Activated T-helper 2 cell treated with anti-CD3 and anti-CD28 coated beads, Interferon-gamma antibody, Interleukin-2, Interleukin-4, amounts not matched to agents 10 μg/mL and 5 μg/mL and 100 μg/mL, durations not matched to agents 14 hours and 24 hours and 36 hours (primary cell): ENCODE measurements at places on chromosomes 11 and 22. TPM values are rescaled to one million over a fixed set of nuclear protein-coding genes. Genes with fewer than 3 reads are reported as not detected.

Gene HSPB2
- not detected in 2 replicates for total RNA-seq

Gene RASL10A
- total RNA-seq, result 0.46 and 0.52 TPM in 2 replicates

DNA sequence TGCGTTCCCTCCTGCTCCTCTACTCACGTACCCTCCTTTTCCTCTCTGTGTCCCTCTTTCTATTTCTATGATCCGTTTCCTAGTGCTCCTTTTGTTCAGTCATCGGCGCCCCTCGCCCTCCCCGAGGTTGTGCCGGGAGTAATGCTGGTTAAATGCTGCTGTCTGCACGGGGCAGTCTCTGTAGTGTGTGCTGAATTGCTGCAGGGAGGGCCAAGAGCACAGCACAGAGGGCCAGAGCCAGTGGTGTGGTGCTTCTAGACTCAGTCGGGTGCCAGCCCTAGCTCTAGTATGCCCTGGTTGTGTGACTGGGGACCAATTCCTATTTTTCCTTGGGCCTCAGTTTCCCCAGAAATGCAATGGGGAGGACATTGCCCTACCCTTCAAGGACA is 98.3 kb downstream of the PKNOX2 start:
- no peak overlapping the region for H3K27ac ChIP-seq
- no peak for DNase-seq
- no peaks in the 10 kb centered on the region for H3K4me1 ChIP-seq
- peaks cover 24% of the 10 kb centered on the region for H3K27me3 ChIP-seq

- peaks cover 32% of the 10 kb centered on the region for H3K4me1 ChIP-seq
- H3K27me3 ChIP-seq, result no peaks in the 10 kb centered on the region
- no peak for DNase-seq
Observed at GRCh38 chr11:72813740-72814285, 398 bp upstream of the ATG16L2 start.

DNA sequence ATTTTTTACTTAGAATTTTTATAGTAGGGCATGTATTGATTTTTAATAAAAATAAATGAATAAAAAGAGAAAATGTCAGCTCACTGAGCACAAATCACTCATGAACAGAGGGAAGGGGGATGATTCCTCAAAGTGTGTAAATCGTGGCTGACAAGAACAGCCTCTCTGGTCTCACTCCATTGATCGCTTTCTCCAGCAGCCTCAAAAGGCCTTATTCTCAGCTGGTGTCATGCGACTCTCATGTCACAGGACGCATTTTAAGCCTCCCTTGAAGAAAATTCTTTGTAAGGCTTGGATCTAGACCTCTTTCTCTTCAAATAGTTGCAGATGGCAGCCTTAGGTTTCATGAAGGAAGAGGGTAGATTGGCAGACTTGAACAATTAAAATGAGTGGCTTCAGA is 33.9 kb upstream of the SLC5A12 start:
- no peak for DNase-seq
- no peak overlapping the region for H3K4me3 ChIP-seq
- no peaks in the 10 kb centered on the region for H3K36me3 ChIP-seq
- no peaks in the 10 kb centered on the region for H3K27me3 ChIP-seq

DNA sequence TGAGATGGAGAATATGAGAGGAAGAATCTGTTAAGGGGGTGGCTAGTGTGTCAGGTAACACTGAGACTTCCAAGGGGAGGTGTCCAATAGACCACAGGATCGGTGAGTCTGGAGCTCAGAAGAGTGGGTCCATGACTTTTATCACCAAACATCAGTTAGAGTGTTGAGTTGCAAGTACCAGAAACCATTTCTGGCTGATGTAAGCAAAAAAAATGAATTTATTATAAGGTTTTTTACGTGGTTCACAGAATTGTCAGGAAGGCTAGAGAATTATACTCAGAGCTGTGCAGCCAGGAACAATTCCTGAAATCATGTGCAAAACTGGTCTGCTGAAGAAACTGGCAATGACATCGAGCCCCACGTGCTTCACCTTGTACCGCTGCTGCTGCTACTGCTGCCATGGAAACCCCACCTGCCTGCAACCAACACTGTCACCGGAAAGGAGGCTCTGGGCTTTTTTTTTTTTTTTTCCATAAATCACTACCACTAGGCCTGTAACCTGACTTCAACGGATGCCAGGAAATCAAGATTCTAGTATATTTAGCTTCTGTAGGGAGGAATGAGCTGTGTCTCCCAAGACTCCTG is 16.6 kb upstream of the STK33 start:
- H3K27ac ChIP-seq, result no peak overlapping the region
- peak; percentile 45 for DNase-seq
- peaks cover 3% of the 10 kb centered on the region for H3K4me1 ChIP-seq
- no peaks in the 10 kb centered on the region for H3K36me3 ChIP-seq
- no peak overlapping the region for H3K4me3 ChIP-seq
- peaks cover 8% of the 10 kb centered on the region for H3K27me3 ChIP-seq

- H3K27me3 ChIP-seq, result peaks cover 15% of the 10 kb centered on the region
- H3K4me3 ChIP-seq, result no peak overlapping the region
- DNase-seq, result no peak
- H3K4me1 ChIP-seq, result peaks cover 17% of the 10 kb centered on the region
- peaks cover 7% of the 10 kb centered on the region for H3K36me3 ChIP-seq
Observed at GRCh38 chr11:628056-628455, 1.1 kb upstream of the SCT start.

DNA sequence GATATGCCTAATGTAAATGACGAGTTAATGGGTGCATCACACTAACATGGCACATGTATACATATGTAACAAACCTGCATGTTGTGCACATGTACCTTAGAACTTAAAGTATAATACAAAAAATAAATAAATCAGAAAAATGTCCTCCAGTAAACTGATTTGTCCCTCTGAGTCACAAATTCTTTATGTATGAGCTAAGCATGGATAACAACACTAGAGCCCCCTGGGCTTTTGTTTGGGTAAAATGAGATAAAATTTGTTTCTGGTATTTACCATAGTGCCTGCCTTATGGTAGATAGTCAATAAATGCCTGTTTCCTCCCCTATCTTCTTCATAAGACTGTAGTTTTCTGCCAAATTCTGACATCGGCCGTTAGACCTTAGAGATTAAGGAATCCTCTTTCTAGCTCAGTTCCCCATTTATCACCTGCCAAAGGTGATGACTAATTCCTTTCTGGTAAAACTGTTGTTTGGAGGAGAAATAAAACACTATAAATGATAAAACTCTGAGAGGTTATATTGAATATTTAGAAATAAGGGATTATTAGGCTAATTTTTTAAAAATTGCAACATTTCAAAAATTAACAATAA is 43.6 kb upstream of the LUZP2 start:
- no peaks in the 10 kb centered on the region for H3K27me3 ChIP-seq
- no peak overlapping the region for H3K4me3 ChIP-seq
- no peak for DNase-seq
- no peak overlapping the region for H3K27ac ChIP-seq
